ENCODE measurements at places on chromosomes 6 and 20. TPM values are rescaled to one million over a fixed set of nuclear protein-coding genes. Genes with fewer than 3 reads are reported as not detected.

Gene ATP6V1G2
- 3.3 TPM for total RNA-seq

Gene BHLHE23
- not detected for total RNA-seq

Gene C20orf144
- total RNA-seq = 0.13 TPM

Gene NR2E1
- not detected for total RNA-seq

Gene SLC22A2
- total RNA-seq = 0.13 TPM

Gene BCAS1
- not detected for total RNA-seq

Gene HLA-DPA1
- 2.8 TPM for total RNA-seq

Gene AVP
- not detected for total RNA-seq
